ENCODE measurements at places on chromosomes 2 and 18.

GRCh38 chr2:157061799-157062198 lies 195.7 kb upstream of the GALNT5 start:
- no peak for DNase-seq

- DNase-seq: no peak
These were observed 13.0 kb downstream of the IL37 start for GRCh38 chr2:112923967-112924338.

DNA sequence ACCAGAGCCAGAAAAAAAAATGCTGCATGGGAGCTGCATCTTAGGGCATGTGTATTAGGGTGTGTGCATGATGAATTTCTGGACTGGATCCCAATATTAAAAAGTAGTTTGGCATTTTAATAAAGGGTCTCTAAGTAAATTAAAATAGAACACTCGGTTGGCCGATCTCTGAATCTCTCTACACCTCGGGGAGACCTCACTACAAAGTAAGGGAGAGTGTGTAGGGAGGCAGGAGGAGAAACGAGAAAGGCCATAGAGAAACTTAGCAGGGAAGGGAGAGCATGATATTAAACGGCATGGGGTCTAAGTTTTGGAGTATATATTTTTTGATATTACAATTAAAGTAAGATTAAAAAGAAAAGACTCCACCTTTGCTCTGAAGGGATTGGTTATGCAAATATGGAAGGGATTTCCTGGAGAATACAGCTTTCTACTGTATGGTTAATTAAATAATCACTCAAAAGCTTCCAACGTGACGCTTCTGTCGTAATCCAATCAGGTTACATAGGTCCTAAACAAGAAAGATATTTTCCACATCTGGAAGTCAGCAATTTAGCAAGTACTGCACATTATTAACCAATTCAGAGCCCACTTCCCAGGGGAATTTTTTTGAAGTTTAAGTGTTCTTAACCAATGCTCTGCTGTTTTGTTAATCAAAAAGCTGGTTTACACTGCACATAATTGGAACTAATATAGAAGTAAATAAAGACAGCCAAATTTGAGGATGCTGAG lies 1.0 kb upstream of the ZEB2 start:
- DNase-seq: no peak

GRCh38 chr2:200225951-200226350 lies 80.5 kb upstream of the SPATS2L start:
- DNase-seq: no peak

DNA sequence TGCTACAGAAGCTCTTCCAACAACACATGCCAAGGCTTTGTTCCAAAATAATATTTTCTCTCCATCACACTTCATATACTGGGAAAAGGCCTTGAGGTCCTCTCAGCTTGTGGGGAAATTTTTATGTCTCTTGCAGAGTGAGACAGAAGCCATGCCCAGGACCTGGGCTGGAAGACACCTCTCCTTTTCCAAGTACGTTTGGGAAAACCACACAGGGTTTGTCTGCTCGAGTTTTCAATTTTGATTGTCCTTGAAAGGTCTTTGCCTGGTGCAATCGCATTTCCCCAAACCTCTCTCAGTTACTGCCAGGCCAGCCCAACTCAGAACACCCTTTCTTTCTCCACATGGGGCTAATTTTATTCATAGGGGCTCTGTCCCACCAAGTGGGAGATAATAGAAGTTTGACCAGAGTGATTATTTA lies 272.2 kb downstream of the OSR1 start:
- DNase-seq: no peak

- no peak for DNase-seq
These were observed 223.4 kb upstream of the RND3 start for GRCh38 chr2:150710916-150711315.

- DNase-seq: no peak
These were observed 206.1 kb upstream of the CDH7 start for GRCh38 chr18:65544701-65545100.

GRCh38 chr2:204529795-204530463 lies 15.3 kb upstream of the PARD3B start:
- no peak for DNase-seq

DNA sequence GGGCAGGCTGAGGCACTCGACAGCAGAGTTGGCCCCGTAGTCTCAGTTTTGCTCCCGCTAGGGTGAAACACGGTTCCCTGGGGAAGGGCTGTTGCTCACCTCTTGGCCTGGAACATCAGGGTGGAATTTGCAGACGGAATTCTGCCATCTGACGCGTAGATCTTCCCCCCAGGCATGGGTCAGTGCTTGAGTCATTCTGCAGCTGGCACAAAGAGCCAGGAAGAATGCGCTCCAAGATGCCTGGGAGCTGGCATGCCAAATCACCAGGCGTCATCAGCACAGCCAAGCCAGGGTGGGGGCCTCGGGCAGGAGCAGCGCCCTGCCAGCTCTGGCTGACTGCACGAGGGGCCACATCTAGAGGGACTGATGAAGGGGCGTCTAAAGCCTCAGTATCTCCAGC lies 42.7 kb downstream of the ODC1 start:
- no peak for DNase-seq

DNA sequence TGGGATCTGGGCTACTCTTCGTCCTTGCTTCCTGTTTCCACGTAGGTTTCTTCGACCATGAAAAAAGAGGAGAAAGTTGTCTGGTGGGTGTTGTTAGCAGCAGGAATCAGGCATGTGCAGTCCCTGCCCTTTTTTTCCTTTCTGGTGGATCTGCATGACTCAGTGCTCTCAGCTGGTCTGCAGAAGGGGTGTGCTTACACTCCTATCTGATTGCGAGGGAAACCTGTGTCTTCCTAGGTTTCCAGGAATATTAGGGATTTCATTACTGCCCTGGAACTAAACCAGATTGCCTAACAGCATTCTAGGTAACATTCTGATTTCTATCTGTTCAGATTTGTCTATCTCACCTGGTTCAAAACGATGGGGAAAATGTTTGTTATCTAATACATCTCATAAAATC lies 174.3 kb downstream of the CCDC102B start:
- no peak for DNase-seq

GRCh38 chr2:40511661-40512213 lies 59.8 kb upstream of the SLC8A1 start:
- no peak for DNase-seq

DNA sequence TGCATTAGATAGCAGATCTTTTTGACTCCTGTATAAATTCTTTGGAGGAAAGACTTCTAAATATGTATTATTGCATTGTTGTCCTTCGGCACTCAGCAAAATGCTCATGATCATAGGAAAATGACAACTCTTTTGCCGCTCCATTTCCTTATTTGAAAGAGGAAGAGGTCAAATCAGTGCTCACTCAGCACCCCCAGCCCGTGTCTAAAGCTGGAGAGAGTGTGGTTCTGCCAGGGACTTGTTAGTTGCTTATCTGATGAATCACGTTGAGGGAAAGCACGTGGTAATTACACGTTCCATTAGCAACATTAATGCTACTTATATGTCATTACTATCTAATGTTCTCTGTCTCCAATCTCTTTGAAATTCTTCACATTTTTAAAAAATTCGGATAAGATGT lies 46.0 kb upstream of the MBP start:
- no peak for DNase-seq

GRCh38 chr2:174836995-174837390 lies 72.7 kb upstream of the CHRNA1 start:
- DNase-seq: no peak

- no peak for DNase-seq
These were observed 26.9 kb downstream of the EFEMP1 start for GRCh38 chr2:55896633-55897032.

DNA sequence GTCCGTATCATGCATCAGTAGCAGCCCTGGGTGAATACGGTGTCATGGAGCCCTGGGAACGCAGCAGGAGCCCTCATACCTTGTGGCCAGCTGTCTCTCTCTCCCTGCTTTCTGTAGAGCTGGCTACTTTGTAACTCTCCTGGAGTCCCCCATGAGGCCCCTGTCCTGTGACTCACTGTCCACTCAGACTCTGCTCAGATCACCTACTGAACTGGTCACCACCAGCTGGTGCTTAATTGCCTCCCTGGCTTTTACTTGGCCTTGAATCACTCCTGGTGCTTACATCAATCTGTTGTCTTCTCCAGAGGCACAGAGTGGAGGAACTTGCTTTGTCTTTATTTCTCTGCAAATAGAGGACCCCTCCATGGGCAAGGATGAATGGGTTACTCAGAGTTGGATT lies 172.7 kb downstream of the HRH4 start:
- no peak for DNase-seq

- DNase-seq: no peak
These were observed 30.5 kb upstream of the RMDN2 start for GRCh38 chr2:37894601-37895000.

DNA sequence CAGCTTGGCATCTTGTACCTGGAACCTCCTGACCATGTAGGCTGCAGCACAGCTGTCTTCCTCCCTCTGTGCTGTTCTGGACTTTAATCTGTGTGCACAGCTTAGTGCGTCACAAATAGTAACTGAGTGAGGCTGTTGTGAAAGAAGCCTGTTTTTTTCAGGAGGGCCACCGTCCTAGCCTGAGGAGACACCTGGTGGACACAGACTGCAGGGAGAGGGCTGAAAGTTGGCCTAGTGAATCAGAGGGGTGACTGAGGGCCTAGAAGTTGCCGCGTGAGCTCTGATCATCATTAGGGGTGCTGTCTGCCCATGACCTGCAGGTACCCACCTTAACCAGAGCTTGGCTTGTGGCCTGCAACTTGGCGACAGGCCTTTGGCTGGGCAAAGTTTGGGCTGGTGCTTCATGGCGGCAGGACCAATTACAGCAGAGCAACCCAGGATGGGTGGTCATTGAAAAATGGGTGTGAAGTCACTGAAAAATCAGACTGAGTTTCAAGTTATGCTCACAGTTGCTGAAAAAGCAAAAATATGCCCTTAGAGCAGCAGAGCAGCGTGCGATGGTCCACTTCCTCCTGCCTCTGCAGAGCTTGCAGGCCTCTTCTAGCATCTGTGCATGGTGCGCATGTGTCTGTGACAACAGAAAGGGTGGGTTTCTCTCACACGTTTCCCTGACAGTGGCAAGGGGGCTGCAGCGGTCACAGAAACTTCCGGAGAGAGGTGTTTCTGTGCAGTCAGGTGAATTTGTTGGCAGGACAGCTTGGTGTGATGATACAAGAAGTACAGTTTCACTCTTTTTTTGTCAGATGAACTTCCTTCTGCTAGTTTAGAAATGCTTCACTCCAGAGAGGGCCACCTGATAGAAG lies 9.6 kb downstream of the GDF7 start:
- no peak for DNase-seq

DNA sequence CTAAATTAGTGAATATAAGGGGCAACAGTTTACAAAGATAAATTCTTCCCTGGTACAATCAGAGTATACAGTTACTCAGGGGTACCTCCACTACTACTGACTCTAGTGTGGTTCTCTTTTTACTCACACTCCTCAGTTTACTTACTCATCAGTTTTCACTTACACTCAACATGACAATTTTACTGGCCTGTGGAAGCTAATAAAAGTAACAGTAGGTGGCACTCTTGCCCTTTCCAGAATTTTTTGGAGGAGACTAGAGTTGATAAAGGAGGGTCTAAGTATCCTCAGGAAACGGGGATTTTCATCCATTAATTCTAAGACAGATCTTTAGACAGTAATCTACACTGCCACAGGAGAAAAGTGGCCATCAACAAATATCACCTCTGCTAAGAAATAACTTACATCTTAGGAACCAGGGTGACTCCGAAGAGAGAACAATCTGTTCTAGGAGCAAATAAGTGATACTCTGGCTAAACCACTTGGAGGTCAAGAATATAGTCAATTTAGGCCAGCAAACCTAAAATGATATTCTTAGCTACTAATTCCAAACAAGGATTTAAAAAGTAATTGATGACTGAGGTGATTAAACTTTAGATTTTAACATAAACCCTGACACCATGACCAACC lies 61.3 kb downstream of the ATL2 start:
- no peak for DNase-seq

- no peak for DNase-seq
These were observed 558 bp downstream of the FBXO41 start for GRCh38 chr2:73283545-73284295.

- no peak for DNase-seq
These were observed 211.7 kb downstream of the PMAIP1 start for GRCh38 chr18:60111525-60111924.

GRCh38 chr2:14936426-14936825 lies 303.9 kb downstream of the LRATD1 start:
- DNase-seq: no peak
